ENCODE measurements at places on chromosomes 1 and 21.

- DNase-seq: no peak
These were observed 6.1 kb downstream of the SRM start for GRCh38 chr1:11053758-11054137.

GRCh38 chr1:43305461-43305860 is 4.7 kb downstream of the TIE1 start:
- DNase-seq: no peak

- no peak for DNase-seq
These were observed 5.4 kb downstream of the PAX7 start for GRCh38 chr1:18635891-18636595.

DNA sequence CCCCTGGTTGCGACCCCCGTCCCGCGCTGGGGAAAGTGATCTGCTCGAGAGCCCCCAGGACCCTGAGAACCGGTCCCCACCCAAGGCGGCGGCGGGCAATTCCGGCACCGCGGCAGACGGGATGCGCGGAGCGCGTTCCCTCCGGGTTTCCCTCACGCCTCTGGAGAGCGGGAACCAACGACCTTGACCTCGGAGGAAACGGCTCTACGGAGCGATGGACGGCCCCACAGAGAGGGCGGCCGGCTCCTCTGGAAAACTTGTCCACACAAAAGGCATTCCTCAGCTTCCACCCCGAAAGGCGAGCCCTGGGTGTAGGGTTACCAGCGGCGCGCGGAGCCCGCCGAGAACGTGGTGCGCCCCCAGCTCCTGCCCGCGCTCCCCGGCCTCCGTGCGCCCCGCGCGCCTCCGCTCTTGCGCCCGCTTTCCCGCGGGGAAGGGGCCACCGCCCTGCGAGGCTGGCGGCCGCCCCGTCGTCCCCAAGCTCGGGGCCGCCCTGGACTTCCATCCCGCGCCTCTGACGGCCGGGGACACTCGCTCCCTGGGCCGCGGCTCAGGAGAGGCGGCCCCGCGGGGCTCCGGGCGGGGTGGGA is 391 bp upstream of the KIAA1614 start:
- no peak for DNase-seq

- DNase-seq: no peak
These were observed 29.2 kb upstream of the CNTN2 start for GRCh38 chr1:205013683-205014367.

DNA sequence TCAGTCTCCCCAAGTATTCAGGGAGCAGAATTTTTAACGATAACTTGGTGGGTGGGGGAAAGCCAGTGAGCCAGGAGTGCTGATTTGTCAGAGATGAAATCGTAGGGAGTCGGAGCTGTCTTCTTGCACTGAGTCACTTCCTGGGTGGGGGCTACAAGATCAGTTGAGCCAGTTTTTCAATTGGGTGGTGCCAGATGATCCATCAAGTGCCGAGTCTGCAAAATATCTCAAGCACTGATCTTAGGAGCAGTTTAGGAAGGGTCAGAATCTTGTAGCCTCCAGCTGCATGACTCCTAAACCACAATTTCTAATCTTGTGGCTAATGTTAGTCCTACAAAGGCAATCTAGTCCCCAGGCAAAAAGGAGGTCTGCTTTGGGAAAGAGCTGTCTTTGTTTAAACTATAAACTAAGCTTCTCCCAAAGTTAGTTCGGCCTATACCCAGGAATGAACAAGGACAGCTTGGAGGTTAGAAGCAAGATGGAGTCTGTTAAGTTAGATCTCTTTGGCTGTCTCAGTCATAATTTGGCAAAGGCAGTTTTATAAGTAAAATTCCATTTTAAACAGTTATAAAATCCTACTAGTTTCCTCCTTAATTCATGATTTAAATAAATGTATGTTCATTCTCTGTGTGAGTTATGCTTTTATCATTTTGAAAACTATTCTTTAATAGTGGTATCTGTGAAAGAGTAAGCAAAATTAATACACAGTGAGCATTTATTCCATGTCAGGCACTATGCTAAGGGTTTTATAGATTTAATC is 51.7 kb downstream of the SLC16A1 start:
- no peak for DNase-seq

- no peak for DNase-seq
These were observed 48.8 kb upstream of the RAP1A start for GRCh38 chr1:111570781-111571181.

DNA sequence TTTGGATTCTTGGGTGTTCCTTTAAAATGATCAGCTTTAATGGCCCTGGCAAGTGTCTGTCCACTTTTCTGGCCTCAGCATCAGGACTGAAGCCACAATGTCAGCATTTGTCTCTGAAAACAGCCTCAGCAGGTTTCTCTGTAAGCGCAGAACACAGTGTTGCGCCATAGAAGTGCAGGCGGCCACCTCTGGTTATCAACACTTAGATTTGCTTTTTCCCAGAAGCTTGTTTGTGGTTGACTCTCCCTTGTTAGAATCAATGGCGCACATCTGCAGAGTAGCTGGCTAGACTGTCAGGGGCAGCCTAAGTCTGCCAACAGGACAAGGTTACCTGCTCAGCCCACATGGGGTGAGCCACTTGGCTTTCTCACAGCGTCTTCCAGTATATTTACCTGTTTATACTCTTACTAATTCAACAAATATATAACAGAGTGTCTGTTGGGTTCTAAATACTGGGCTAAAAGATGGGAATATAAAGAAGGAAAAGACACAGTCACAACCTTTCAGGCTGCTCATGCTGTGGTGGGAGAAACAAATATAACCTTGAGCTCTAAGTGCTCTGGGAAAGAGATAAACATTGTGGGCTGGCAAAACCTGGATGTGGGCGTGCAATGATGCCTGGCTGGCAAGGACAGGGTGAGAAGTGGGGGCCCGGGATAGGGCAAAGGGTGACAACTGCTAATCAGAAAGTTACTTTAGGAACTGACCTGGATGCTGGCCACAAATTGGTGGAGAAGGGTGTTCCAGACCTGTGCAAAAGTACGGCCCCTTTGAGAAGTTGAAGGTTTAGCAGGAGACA is 149.3 kb upstream of the KIAA0040 start:
- no peak for DNase-seq

DNA sequence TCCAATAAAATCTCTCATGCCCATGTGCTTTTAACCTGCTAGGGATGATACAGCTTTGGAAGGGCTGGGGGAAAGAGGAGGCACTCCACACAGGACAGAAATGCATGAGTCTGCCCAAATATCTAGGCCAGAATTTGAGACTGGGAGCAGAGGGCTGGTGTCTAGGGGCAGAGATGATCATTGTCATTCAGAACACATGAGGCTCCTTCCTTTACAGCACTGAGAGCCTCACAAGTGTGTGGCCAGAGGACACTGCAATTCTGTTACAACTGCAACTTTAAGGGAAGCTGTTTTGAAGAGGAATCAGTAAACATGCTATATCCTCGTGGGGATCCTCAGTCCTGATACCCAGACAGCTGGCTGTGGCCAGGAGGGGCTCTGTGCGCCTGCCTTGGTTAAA is 541.3 kb downstream of the OMA1 start:
- DNase-seq: no peak

GRCh38 chr1:229874609-229875008 is 192.4 kb upstream of the GALNT2 start:
- no peak for DNase-seq

DNA sequence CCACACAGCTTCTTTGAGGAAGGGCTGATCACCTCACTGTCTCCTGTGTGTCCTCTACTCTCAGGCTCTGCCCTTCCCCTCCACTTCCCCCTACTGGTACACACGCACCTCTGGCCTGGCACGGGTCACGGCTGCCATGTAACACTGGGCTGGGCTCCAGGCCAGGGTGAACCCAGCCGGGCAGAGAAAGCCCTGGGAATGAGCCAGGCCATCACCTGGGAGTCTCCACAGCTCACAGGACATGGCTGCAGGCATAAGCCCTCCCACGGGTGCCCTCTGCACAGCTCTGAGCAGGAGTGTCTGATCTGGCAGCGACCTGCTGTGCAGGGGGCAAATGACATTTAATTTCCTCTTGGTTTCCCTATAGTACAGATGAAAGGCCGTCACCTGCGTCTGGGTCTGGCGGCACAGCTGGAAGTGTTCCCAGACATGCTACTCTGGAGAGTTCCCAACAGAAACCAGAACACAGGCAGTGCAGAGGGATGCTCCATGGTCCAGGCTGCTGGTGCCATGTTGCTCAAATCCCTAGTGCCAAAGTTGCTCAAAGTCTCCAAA is 61.2 kb downstream of the ERI3 start:
- no peak for DNase-seq

- no peak for DNase-seq
These were observed 30.2 kb upstream of the DDX59 start for GRCh38 chr1:200699871-200700270.

DNA sequence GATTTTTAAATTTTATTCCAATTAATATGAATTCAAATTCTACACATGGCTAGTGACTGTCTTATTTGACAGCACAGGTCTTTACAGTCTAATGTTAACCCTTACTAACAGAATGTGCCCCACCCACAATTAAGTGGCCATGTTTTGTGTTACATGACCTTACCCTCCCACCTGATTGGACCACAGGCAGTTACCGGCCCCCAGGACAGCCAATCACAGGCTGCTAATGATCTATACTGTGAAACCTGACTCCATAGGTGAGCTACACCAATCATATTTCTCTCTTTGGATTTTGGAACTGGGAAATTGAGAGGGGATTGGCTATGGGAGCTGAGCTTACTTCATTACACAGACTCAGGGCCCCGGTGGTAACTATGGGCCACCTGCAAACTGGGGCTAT is 27.5 kb downstream of the ZP4 start:
- no peak for DNase-seq

- DNase-seq: no peak
These were observed at the start of gene MX2 for GRCh38 chr21:41361786-41362604. Gene MX2, plus strand, starts transcription at chr21:41362027. Its CDS starts 14,880 bp downstream, at chr21:41376907.

GRCh38 chr1:237684236-237684635 is 206.5 kb downstream of the ZP4 start:
- no peak for DNase-seq

DNA sequence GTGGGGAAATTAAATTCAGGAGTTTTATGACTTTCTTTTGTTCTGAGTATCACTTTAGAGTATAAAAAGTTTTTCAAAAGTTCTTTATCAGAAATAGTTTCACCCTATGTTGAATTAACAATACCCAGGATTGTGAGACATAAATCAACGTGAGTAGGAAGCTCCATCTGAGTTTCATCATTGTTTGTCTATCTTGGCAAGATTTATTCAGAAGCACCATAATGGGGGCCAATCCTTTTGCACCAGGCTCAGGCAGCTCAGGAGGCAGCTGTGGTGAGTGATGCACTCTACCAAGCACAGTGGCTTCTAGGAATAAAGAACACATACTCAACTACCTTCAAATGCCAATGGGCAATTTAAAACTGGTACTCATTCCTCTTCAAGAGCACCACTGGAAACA is 12.0 kb downstream of the CREG1 start:
- DNase-seq: no peak

DNA sequence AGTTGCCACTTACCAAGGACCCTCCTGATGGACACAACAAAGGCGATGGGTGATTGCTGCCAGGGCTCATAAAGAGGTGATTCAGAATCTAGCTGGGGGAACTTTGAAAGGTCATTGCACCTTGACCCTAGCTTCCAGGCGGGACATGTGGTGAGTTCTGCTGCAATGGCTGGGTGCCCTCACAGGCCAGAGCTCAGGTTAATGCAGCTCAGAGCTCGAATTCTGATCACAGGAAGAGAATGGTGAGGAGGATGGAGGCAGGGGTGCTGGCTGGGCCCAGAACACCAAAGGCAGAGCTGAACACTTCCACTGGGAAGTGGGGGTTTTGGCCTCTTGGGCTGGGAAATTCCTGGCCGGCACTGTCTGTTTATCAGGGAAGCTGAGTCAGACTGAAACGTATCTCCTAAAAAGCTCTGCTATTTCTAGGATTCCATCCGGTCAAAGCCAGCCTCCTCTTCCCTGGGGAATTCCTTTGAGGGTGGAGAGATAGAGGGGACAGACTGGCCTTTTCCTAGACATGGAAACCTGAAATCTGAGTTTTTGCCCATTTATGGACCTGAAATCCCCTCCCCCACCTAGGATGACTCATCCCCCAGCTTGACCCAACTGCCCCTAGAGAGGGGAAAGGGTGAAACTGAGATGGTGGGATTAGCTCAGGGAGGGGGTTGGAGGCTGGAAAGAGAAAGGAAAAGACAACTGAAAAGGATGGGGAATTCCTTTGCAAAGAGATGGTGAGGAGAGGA is 27.2 kb downstream of the NUAK2 start:
- no peak for DNase-seq

GRCh38 chr1:11453742-11454491 is 25.0 kb upstream of the DISP3 start:
- peak; percentile 85 for DNase-seq

DNA sequence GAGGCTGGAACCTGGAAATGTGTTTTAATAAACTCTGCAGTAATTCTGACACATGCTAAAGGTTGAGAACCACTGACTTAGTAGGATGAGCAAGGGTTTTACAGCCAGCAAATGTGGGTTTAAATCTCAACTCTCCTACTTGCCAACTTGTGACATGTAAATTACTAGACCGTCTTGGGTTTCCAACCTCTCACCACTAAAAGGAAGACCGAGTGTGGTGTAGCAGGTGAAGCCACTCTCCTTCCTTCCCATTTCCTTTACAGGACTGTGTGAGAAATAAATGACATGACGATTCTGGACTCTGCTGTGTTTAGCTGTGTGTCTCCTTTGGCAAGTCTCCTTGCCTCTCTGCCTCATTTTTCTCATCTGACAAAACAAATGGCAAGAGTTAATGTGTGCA is 49.5 kb upstream of the DNAJC6 start:
- DNase-seq: no peak

DNA sequence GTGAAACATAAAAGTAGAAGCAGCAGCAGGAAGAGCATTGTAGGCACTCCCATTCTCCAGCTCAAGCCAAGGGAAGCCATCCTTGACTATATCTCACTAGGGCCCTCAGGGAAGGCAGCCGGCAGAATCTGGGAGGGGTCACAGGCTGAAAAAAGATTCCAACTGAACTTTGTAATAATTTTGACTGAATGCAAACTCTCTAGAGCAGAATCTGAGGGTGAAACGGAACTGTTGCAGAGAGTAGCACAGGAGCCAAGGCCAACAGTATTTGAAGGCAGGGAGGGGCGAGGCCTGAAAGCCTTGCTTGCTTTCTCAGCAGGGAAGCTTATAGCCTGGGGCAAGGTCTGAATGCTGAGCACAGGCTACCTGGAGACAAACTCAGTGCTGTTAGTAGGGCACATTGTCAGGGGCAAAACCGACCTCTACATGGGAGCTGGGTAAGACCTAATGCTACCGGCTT is 180.6 kb downstream of the COL24A1 start:
- DNase-seq: no peak

DNA sequence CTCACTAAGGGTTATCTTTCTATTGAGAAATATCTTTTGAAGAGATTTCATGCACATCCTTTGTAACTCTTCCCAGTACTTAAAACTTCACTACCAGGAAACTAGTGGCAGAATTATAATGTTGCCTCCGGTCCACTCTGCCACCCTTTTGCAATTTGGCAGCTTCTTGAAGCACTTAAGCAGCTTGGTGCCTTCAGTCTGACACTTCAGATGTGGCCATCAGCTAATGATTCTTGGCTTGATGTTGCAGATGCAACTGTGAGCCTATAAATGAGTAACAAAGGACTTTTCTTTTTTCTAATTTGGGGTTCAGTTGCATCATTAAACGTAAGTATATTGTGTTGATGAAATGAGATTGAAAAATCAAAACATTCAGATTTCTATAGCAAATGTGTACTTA is 187.5 kb upstream of the C21orf91 start:
- no peak for DNase-seq

Data from NCI-H524 treated with DMSO at 0.1 percent for 48 hours (cell line).